ENCODE measurements at places on chromosomes 6 and 20.
A peak's percentile ranks its signal among the peaks of the same experiment; 100 is the strongest.

GRCh38 chr6:42150254-42150653, 7.8 kb upstream of the C6orf132 start:
- no peak for DNase-seq

DNA sequence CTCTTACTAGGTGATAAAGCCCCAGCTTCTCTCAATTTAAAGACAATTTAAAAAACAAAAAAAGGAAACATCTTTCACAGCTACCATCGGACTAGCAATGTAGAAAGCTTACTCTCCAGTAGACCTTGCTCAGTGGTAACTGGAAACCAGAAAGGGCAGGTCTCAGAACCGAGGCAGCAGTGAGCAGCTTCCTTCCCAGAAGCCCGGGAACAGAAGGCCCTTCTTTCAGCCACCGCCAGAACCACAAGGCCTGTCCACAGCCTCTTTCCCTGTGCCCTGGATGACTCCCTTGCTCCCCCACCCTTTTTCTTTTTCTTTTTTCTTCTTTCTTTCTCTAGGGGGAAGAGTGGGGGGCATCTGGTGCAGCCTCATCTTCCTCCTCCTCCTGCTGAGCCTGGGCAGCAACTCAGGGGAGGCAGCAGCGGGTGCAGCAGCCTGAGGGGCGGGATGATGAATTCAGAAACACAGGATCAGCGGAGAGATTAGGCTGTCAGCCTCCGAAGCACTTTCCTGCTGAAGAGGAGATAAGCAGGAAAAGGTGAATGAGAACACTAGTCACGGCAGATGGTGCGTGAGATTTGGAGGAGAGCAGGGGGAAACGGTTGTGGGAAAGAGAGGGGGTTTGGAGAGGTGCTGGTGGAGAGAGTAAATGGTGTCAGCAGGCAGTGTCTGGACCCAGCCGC, 158.5 kb downstream of the ID4 start:
- DNase-seq, result no peak

DNA sequence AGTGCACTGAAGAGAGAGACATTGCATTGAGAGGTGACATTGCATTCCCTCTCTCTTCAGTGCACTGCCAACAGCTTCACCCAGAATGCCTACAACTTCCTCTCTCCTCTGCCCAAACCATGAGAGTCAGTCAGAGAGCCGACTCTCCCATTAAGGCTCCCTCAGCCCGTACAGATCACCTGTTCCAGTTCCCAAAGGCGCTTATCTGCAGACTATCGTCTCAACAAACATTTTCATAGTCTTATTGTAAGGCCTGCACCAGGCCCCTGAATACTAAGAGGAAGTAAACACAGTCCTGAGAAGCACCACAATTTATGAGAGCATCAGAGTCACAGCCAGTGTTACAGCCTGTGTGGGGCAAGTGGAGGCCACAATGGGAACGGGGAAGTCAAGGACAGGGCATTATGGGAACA, 53.7 kb downstream of the GFOD1 start:
- no peak for DNase-seq

GRCh38 chr20:22918286-22918983, 116.7 kb upstream of the SSTR4 start:
- DNase-seq, result peak; percentile 69

DNA sequence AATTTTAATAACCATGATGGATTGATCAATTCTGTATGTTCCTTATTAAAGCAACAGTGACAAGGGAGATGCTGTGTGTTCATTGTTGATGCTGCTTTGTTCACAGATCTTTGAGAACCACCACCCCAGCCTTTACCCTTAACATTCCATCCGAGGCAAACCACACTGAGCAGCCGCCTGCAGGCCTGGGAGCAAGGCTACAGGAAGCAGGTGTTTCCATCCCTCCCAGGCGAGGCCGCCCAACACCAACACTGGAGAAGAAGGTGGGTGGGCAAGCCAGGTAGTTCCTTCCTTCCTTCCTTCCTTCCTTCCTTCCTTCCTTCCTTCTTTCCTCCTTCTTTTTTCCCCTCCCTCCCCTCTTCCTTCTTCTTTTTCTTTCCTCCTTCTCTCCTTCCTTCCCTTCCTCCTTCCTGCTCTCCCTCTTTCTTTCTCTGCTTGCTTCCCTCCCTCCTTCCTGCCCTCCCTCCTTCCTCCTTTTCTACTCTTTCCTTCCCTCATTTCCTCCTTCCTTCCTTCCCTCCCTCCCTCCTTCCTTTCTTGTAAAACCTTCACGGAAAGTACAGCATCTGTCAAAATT, 13.7 kb downstream of the TTLL2 start:
- DNase-seq, result no peak

- DNase-seq, result peak; percentile 39
These were observed 70.6 kb downstream of the AFG1L start for GRCh38 chr6:108365478-108365877.

- DNase-seq, result no peak
These were observed 74.5 kb upstream of the FRMD1 start for GRCh38 chr6:168153553-168153952.

DNA sequence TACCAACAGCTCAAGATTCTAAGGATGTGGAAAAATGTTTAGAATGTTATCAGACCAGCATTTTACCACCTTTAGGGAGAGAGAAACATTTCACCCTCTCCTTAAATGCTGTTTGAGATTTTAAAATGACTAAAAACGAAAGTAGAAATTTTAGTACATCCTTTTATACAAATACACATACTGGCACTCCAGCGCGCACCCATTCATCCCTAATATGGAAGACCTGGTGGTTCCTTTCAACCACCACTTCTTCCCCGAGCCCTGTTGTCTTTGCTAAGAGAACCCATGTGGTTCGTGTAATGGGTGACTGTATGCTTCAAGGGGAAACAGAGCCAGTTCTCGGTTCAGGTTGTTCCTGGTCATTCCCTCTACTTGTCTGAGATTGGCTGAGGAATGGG, 21.3 kb downstream of the SPATA2 start:
- no peak for DNase-seq

GRCh38 chr6:38151580-38152500, 332.3 kb downstream of the ZFAND3 start:
- DNase-seq, result no peak

- DNase-seq, result no peak
These were observed 48.9 kb downstream of the MYB start for GRCh38 chr6:135229996-135230395.

DNA sequence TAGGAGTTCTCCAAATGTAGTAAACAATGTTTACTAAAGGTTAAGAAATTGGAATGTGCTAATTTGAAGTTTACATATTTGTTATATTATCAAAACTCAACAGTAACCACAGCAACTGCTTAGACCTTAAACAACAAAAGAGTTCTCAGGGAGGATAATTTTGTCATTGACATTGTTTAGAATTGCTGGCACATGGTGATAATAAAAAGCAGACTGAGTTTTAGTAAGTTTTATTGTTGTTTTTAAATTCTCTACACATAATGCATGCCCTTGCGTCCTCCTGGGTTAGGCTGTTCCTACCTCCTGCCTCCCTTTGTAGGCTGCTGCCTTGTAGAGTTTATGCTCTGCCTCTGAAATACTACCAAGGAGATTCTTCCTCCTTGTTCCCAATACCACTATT, 28.7 kb downstream of the LAMA4 start:
- no peak for DNase-seq

GRCh38 chr6:117666881-117667280, 8.4 kb upstream of the NUS1 start:
- DNase-seq, result no peak

DNA sequence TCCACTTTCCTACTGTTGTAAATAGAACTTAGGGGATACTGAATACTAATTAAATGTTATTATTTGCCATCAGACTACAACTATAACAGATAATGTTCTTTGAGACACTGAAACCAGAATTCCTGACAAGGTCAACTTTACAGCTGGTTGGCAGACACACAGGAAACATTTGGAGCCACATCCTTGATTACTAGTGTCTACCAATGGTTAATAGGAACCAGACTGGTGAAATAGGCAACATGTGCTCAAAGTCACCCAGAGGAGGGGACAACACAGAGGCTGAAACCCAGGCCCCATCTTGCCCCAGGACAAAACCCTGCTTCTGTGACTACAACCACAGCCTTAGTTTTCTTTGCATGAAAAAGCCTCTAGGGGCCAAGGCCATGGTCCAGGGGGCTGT, 47.8 kb upstream of the NT5E start:
- no peak for DNase-seq

- DNase-seq, result no peak
These were observed 48.9 kb upstream of the CCN6 start for GRCh38 chr6:112005013-112005371.

DNA sequence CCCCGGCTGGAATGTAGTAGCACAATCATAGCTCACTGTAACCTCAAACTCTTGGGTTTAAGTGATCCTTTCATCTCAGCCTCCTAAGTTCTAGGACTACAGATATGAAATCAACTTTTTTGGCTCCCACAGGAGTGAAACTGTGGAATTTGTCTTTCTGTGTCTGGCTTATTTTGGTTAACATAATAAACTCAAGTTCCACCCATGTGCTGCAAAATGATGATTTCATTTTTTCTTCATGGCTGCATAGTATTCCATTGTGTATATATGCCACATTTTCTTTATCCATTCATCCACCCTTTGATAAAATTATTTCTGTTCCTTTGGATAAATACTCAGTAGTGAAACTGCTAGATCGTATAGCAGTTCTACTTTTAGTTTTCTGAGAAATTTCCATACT, 29.9 kb downstream of the RNGTT start:
- DNase-seq, result no peak

- no peak for DNase-seq
These were observed 120.2 kb upstream of the AFDN start for GRCh38 chr6:167706313-167707109.

DNA sequence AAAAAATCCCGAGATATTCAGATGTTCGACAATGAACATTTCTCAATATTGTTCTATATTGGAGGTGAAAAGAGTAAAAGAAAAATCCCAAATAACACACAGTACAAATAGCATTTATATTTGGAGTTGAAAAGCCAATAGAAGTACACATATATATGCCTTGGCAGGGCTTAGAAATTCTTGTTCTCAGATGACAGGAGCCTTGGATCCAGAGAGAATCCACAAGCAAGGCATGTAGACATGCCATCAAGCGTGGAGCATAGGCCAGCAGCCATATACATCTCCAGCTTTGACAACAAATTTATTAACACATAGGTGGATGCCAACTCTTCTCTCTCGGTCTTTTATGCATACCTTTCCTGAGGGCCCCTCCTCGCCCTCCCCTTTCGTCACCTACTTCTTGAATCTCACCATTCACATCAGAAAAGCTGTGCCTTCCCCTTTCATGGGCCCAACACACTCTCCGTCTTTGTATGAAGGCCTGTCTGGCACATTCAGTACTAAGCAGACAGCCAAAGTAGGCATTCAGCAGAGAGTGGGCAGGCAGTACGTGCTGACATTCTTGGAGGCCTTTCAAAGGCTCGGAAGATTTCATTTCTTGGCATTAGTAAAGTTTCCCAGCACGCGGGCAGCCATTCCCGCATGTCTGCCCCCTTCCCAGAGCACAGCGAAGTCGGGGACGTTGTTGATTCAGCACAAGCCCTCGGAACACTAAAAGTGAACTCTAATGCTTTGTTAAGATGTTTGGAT, 18.2 kb downstream of the NEDD9 start:
- no peak for DNase-seq

- DNase-seq, result no peak
These were observed 2.5 kb downstream of the BTN3A1 start for GRCh38 chr6:26404546-26404945.

- DNase-seq, result peak; percentile 71
These were observed 46.8 kb upstream of the FAM83C start for GRCh38 chr20:35339007-35339406.

GRCh38 chr6:132062626-132063025, 111.5 kb upstream of the CCN2 start:
- no peak for DNase-seq

- no peak for DNase-seq
These were observed 40.0 kb upstream of the MRPS10 start for GRCh38 chr6:42257614-42258013.

GRCh38 chr20:41308290-41308711, 9.2 kb downstream of the ZHX3 start:
- DNase-seq, result peak; percentile 23

GRCh38 chr6:116066789-116067188, 6.1 kb upstream of the FRK start:
- DNase-seq, result no peak

DNA sequence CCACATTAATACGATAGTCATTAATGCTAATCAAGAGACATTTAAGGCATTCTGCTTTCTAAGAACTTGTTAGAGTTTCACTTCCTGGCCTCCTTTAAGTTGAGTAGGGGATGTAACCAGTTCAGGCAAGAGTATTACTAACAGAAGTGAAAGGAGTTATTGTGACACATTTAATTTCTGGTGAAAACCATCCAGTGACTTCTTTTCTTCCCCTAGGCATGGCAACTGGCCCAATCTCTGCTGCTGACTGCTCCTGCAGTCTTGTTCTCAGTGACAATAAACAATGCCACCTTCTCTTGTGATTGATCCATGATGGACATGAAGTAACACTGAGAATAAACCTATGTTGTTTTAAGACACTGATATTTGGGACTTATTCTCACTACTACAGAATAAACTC, 130.9 kb upstream of the DEFB112 start:
- no peak for DNase-seq

DNA sequence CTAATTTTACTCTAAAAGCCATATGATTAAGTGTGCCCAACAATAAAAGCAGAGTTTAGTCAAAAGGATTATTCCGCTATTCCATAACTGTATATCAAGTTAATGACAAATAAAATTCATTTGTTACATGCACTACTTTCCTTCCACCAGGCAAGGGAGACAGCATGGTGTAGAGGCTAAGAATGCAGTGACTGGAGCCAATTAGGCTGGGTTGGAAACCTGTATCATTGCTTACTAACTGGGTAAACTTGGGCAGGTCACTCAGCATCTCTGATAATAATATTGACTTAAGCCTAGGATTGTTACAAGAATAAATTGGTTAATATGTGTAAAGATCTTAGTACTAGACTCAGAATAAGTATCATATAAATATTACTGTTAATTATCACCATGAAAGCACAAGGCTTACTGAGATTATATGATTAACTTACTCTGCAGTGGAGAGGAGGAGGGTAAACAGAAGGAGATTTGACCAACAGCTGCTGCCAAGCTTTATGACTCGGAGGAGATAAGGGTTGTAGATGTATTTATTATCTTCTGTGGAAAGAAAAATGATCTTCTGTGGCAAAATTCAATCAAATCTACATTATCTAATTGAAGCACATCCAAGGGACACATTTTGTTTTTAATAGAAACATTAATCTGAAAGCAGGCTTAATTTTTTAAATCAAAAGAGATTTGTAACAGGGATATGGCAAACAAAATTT, 1459.9 kb downstream of the GRIK2 start:
- DNase-seq, result no peak

DNA sequence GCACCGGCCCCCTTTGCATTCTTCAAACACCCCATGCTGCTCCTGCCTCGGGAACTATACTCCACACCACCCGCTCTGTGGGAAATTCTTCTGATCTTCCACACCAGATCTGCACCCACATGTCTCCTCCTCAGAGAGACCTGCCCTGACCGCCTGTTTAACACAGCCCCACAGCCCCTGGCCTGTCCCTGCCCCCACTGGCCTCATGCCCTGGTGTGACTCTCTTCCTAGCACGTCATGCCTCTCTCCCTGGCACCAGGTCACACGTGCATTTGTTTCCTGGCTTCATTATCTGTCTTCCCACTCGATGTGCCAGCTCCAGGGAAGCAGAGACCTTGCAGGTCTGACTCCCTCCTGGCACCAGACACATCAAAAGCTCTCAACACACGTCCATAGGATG, 79.6 kb downstream of the ANKRD60 start:
- DNase-seq, result no peak

Measured in myocyte (in vitro differentiated cells).